ENCODE measurements at places on chromosomes 5 and 9.

- peak; percentile 38 for DNase-seq
Measured at GRCh38 chr5:92548346-92548745, 1032.7 kb downstream of the NR2F1-AS1 start.

- peak; percentile 27 for DNase-seq
Measured at GRCh38 chr5:154421868-154422267, 23.9 kb upstream of the SAP30L start.

GRCh38 chr5:121867403-121867802, 15.7 kb downstream of the FTMT start:
- DNase-seq: no peak

GRCh38 chr5:137341831-137342230, 157.3 kb downstream of the SPOCK1 start:
- no peak for DNase-seq

DNA sequence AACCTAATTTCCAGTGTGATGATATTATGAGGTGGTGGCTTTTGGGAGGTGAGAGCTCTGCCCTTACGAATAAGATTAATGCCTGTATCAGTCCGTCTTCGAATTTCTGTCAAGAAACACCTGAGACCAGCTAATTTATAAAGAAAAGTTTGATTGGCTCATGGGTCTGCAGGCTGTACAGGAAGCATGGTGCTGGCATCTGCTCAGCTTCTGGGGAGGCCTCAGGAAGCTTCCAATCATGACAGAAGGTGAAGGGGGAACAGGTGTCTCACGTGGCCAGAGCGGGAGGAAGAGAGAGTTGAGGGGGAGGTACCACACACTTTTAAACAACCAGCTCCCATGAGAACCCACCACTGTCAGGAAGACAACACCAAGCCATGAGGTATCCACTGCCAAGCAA, 46.9 kb downstream of the C9orf50 start:
- no peak for DNase-seq

DNA sequence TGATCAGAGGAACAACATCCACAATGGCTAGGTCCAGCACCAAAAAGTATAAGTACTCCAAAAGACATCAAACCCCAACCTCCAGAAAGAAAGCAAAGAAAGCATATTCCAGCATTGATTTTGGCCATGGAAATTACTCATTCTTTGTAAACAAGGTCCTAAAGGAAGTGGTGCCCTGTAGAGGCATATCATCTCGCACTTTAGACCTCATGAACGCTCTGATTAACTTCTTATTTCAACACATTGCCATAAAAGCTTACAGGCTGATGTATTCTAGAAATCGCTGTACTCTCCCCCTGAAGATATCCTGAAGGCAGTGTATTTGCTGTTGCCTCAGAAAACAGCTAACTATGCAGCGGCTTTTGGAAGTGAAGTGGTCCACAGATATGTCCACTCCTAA, 82.7 kb upstream of the TNPO1 start:
- no peak for DNase-seq

DNA sequence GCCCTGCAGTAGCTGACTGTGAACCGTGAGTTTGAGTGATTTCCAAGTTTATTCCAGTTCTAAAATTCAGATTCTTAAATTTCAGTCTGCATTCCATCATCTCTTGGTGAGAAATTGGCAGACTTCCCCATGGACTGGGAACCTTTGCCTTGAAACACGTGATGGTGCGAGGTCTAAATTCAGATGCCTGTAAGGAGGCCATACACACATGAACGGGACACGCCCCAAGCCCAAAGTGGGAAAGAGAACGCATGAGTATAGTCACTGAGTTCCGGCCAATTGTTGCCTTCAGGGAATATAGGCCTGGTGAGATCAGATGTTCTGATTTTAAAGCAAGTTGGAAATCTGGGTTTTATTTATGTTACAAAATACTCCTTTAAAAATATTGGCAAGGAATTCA, 1084.4 kb upstream of the WWC1 start:
- DNase-seq: no peak

DNA sequence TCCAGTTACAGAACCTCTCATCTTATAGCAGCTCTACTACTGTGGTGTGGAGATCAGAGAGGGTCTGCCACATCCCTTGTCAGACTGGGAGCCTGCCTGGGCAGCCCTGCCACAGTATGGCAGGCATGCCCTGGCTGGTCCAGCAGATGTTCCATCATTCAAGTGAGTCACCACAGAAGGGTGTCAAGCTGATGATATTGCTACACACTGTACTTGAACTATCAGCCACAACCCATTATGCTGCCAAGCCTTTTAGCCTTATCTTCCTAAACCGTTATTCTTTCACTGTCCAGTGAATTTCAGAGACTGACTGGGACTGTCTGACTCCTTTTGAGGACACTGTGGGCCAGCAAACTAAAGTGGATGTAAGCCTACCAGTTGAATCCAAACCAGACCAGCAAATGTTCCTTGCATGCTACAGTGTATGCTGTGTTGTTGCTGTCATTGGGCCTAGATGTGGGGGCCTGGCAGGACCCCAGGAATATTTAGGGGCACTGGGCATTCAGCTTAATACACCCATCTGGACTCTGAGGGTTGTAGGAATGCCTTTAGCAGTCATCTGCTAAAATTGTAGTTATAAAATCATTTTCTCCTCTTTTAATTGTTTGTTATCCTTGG, 202.6 kb downstream of the NR3C1 start:
- DNase-seq: peak; percentile 93

GRCh38 chr9:111854799-111855198, 41.8 kb upstream of the UGCG start:
- DNase-seq: peak; percentile 29

DNA sequence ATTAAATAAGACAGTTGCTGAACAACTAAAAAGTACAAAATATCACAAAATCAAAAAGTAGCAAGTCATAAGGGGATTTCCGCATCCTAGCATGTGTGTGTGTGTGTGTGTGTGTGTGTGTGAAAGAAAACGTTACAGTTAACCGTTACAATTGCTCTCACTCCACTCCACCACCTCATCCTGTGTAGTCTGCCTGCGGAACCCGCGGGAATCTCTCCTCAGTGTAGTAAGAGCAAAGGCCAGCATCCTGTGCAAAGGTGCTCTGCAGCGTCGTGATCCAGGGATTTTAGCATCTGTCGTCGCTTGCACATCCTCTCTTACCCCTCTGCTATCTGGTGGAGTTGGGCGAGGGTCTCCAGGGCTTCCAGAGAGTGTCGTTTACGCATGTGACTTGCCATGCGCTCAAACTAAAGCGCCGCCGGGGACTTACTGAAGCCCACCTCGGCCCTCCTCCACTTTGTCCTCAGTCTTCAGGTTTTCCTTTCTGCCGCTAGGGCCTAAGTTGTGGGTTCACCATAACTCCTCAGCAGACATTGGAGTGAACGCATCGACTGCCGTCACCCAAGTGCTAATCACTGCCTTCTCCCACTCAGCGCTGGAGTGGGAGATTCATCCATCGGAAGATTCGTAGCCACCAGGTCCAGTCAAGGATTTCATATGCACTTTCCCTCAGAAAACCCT, 3.9 kb downstream of the CDKN2B start:
- peak; percentile 79 for DNase-seq
